ENCODE measurements at places on chromosomes 1 and 21. TPM values are rescaled to one million over a fixed set of nuclear protein-coding genes. Genes with fewer than 3 reads are reported as not detected.
A peak's percentile ranks its signal among the peaks of the same experiment; 100 is the strongest.

Gene NRAS
- 54.7 TPM for total RNA-seq

Gene HSPG2
- 10.2 TPM for total RNA-seq

Gene TFF2
- not detected for total RNA-seq

Gene ABCG1
- 20.5 TPM for total RNA-seq

Gene C1orf21
- 13.6 TPM for total RNA-seq

Gene SAMD11
- 0.38 TPM for total RNA-seq

DNA sequence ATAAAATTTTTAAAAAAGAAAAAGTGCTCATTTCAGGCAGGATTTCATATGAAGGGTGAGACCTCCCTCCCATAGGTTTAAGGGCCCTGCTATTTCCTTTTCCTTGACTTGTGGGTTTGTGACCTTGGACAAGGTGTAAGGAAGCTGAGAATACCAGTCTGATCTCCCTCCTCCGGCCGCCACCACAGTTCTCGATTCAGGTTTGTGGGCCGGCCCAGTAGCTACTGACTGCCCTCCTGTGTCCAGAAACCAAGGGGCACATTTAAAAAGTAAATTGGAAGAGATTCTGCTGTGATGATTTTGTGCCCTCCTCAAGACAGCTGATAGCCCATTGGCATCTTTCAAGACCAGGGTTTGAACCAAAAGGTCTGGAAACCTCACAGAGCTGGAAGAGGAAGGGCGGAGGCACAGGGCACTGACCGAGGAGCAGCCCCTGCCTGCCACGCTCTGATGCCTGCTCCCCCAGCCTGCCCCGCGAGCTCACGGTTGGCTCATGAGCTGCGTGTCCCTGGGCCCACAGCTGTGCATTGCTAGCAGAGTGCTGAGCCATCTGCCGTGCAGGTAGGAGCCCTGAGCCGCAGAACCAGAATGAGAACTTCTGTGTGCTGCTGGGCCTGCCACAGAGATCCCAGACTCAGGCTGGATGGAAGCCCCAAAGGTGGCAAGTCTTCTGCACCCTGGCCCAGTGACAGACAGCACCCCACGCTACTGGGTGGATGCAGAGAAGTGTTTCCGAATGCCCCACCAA is 348.7 kb downstream of the NPHP4 start:
- no peak for DNase-seq

DNA sequence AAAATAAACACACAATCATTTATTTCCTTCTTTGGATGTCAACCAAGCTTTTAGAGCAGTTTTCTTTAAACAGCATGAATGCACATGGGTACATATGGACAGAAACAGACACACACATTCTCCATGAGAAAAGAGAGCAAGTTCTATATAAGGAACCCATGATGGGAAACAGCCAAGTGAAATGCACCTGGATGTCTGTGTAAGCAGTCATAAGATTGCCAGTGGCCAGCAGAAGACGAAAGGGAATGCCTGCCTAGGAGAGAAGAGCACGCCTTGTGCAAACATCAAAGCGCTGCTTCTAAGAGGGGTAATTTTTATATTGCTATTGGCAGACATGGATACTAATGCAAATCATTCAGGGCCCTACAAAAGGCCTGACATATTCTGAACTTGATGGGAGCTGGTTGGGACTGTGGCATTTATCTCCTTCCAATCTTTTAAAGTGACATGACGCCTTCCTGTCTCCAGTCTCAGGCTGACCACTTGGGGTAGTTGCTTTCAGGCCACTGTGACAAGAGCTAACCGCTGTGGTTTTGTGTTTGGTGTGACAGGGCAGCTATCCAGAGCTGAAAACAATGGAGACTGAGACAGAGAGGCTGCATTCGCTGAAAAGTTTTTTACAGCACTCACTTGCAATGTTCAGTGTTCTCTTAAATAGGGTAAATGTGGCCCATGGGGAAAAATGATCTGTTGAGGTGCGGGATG is 75.0 kb upstream of the DPT start:
- DNase-seq = no peak

DNA sequence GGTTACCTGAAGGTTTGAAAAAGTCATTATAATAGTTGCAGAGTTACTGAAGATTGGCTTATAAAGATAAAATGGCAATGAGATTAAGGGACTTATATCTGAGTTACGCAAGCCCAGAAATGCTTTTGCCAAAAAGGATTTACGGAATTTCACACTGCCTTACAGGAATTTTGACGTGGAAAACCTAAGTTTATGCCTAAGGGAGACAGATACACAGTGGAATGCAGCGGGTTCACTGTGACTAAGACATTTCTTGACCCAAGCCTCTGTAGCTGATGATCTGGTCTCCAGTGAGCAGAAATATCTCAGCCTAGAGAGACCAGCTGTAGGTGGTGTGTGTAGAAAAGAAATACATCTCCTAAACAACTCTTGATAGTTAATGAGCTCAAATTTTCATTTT is 10.1 kb upstream of the EXO1 start:
- DNase-seq = no peak

GRCh38 chr1:207316141-207316540 is 5.3 kb upstream of the CD55 start:
- no peak for DNase-seq

DNA sequence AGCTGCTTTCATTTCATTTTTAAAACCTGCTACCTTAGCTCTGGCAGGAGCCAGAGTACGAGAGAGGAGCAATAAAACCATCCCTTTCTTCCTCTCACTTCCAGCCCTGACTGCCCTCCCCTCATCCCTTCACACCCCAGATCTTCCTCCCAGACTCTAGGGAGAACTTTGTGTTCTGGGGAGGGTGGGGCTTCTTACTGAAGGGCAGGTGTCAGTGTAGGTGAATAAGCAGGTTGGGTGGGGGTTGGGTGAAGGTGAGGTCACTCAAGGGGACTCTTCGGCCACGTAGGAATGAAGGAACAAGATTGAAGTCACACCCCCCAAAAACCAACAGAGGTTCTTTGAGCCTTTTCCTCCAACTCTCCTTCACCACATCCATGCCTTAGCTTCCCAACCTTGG is 88.9 kb downstream of the CD58 start:
- no peak for DNase-seq

DNA sequence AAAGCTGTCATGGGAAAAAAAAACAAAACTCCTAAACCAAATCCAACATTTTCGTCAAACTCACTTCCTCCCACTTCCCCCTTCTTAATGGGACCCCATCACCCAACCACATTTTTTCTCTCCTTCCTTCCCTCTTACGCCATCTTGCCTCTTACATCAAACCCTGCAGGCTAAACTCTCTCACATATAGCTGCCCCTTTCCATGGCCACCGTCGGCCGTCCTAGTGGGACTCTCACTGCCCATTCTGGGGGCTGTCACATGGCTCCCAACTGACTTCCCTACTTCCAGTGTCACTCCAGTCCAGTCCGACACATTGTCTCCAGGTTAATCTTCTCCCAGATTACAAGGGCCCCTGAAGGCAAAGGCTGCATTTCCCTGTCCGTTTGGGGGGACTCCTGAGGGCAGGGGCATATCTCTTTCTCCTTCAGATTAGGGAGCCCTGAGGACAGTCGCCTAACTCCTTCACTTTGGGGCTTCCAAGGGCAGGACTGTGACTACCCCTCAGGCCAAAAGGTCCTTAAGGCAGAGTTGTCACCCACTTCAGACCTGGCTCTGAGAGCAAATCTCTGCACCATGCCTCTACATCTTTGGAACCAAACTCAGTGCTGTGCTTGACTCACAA is 658 bp downstream of the UBXN11 start:
- no peak for DNase-seq

GRCh38 chr1:20484519-20485462 is 1.2 kb downstream of the CAMK2N1 start:
- DNase-seq = no peak

- no peak for DNase-seq
These were observed 103.6 kb upstream of the GPR52 start for GRCh38 chr1:174344162-174344561.

DNA sequence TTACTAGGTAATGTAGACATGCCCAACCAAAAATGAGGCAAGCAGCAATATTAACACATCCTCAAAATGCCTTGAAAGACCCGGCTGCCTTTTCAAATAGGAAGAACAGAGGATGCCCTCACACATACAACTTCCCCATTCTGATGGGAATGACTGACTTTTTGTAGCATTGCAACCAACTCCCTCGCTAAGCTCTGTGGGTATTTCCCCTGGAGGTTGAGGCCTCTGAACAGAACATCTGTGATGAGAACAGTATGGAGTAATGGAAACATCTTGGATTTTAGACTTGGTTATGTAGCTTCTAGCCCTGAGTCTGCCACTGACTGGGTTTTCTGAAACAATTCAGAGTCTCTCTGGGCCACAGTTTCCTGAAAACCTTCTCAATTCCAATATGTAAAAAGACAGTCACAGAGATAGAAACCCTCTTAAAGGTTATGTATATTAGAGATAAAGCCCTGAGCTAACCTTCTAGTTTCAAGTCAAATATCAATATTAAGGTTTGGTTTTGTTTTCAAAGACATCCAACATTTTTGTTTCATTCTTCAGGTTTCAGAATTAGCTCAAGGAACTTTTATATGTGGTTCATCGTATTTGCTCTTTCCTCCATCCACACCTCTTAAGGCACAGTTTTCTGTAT is 311.5 kb downstream of the SETD4 start:
- no peak for DNase-seq

- DNase-seq = no peak
These were observed 1071.2 kb downstream of the TTLL7 start for GRCh38 chr1:82927753-82928152.

GRCh38 chr1:87226341-87226760 is 102.3 kb upstream of the LMO4 start:
- DNase-seq = no peak

DNA sequence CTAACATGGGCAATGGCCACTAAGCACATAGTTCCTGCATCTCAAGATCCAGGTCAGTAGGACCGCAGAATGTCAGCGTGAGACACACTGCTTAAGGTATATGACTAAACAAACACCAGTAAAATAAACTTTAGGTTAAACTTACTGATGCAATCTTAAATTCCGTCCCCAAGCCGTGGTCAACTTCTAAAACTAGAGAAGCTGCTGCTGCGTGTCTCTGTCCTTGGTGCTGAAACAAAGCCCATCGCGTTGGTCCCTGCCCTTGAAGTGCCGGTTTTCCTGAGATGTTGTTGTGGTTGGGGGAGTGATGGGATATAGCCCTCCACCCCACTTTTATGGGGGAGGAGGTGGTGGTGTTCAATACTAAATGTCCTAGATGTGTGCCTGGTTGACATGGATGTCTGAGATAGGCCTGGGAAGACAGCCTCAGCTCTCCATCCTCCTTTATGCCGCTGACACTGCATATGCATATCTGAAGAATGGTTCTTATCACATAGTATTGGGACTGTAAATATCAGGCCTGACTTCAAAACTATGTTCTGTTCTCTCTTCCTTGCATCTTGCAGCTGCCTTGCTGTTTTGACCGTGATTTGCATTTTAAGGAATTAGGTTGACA is 72.0 kb upstream of the KCNA3 start:
- peak; percentile 75 for DNase-seq

GRCh38 chr1:160032165-160032820 is 503 bp upstream of the PIGM start:
- DNase-seq = no peak

DNA sequence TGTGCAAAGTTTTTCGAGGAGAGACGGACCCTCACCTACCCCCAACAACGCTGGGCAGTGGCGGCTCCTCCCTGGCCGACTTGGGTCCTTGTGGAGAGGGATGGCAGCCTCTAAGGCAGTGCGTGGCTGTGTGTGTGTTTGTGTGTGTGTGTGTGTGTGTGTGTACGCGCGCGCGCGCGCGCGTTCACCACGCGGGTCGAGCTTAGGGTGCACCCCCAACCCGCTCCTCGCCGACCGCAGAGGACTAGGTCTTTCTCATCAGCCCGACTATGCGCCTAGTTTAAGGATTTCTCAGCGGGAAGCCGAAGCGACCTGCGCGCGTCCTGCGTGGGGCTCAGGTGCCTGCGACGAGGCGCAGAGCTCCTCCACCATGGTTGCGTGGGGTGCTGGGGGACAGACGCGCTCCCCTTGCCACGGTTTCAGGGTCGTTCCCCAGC is 940 bp downstream of the SOX13 start:
- DNase-seq = no peak

GRCh38 chr21:34183331-34183928 is 110.1 kb downstream of the MRPS6 start:
- DNase-seq = no peak

GRCh38 chr1:193113992-193114332 is 7.9 kb upstream of the CDC73 start:
- DNase-seq = no peak

DNA sequence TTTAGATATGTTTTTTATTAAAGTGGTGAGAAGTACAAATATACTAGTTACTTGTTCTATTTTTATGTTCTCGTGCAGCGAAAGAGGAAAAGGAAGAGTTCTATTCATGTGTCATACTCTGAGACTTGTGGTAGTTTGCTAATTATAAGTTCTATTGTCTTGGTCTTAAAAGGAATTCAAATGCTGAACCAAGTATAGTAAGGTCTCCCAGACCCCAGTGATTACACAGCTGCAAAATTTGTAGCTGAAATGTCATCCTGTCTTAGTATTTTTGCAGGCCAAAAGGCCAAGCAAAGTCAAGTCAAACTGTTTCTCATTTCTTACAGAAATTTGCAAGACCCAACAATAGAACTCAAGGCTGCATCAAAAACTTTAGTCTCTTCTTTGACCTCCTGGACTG is 268.7 kb downstream of the CHRM3 start:
- DNase-seq = no peak

GRCh38 chr1:243513726-243514491 is 258.1 kb downstream of the SDCCAG8 start:
- DNase-seq = no peak

- no peak for DNase-seq
These were observed 132.1 kb downstream of the TGFBR3 start for GRCh38 chr1:91753878-91754277.

DNA sequence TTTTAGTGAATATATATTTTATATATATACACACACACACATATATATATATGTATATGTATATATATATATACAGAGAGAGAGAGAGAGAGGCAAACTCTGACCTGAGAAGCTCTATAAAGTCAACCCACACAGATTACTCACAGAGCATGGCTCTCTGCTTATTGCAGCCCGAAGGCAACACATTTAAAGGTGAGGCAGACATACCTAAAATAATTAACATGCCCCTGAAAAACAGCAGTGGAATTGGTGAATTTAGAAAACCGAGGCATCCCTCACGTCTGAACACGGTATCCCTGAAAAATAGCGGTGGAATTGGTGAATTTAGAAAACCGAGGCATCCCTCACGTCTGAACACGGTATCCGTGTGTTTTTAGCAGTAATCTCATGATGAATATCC is 228.2 kb downstream of the KIF26B start:
- no peak for DNase-seq

DNA sequence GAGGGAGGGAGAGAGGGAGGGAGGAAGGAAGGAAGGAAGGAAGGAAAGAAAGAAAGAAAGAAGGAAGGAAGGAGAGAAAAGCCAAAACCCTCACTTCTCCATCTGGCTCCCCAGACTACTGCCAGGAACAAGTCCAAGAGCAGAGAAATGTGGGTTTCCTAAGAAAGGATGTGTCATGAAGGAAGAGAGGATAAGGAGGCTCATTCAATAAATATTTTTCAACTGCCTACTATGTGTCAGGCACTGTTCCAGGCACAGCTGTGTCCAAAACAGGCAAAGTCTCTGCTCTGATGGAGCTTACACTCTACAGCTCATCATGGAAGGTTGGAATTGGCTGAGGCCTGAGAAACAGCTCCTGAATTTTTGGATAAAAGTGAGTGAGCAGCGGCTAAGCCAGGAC is 42.6 kb upstream of the ATP2B4 start:
- no peak for DNase-seq

Measured in thymus (tissue), 14 donors.